ENCODE measurements at places on chromosomes 13 and 19.

DNA sequence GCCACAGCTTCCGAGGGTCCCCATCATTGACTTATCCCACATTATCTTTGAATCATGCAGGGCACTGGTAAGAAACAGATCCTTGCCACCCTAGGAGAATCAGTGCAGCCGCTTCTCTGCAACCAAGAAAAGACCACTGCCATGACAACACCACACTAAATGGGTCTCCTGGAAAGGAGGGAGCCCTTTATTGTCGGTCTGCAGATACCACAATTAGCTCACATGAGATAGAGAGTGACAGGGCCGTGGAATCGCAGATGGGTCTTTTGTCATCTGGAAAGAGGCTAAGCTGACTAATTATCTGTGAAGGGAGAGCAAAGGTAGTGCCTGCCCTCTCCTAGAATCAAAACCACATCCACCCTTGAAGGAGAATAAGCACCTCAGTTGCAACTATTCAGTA is 178.3 kb upstream of the MYO16 start:
- no peak for DNase-seq

DNA sequence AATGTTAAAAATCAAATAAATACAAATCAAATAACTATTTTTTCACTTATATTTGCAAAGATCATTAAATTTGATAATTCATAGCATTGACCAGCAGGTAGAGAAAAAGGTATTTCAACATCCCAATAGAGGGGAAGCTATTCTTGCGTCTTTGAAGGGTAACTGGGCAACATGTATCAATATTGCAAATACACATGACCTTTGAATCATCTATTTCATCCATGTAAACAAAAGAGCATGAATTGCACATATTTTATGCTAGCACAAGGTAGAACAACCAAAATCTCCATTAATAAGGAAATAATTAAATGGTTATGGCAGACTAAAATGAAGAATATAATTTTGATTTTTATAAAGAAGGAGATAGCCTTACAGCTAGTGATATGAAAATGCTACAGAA is 372.8 kb downstream of the GPC5 start:
- no peak for DNase-seq

DNA sequence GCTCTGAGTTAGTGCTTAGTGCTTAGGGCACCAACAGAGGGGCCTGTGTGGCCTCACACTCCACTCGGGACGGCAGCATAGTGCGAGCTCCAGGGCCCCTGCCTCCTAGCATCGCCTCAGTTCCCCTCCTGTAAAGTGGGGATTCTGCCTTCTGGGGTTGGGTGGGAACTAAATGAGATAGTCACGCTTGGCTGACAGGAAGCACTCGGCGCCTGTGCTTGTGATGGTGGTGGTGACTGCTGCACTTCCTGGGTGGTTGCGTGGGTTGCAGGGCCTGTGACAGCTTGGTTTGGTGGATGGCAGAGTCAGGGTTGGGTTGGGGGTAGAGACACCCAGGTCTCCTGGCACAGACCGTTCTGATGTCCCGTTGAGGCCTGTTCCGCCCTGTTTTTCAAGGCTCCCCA is 7.7 kb downstream of the PLEKHF1 start:
- DNase-seq = no peak

DNA sequence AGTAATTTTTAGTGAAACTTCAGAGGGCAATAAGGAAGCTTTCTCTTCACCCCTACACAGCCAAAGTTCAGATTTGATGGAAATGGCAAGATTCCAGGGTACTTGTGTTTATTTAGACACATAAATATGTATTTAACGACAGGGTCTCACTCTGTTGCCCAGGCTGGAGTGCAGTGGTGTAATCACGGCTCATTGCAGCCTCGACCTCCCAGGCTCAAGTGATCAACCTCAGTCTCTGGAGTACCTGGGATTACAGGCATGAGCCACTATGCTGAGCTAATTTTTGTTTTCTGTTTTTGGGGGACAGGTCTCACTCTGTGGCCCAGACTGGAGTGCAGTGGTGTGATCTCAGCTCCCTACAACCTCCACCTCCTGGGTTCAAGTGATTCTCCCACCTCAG is 2.0 kb upstream of the SYCE2 start:
- no peak for DNase-seq

DNA sequence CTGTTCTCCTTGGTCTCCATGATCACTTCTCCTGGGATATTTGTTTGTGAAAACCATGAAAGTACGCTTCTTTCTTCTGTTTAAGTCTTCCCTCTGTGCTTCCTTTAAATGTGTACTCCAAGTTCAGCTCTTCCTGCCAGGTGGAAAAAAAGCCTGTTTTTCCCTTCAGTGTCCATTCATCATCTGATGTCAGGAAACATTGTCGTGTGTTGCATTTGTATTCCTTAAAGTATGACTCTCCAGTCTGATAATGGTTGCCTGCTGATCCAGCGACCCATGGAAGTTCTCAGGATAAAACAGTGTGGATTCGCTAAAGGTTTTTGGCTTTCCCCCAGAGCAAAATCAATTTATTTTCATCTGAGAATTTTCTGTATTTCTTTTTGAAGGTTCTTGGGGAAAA is 22.3 kb downstream of the SACS start:
- no peak for DNase-seq

DNA sequence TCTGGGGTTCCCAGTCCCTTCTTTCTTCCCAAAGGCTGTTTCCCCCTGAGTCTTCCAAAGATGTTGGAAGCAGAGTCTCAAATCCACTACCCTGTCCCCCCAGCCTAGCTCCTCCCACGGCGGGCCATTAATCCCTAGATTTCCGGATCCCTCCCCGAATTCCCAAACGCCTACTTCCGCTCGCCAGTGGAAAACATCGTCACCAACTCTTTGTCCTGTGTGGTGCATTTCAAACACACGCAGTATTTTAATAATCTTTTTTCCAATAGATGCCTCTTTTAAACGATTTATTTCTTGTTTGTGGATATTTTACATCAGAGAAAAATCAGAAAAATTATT is 610 bp downstream of the ZNF791 start:
- peak; percentile 54 for DNase-seq

- no peak for DNase-seq
Measured at GRCh38 chr19:56177564-56178243, 1.9 kb downstream of the GALP start.
